ENCODE measurements at places on chromosomes 7 and 10.

DNA sequence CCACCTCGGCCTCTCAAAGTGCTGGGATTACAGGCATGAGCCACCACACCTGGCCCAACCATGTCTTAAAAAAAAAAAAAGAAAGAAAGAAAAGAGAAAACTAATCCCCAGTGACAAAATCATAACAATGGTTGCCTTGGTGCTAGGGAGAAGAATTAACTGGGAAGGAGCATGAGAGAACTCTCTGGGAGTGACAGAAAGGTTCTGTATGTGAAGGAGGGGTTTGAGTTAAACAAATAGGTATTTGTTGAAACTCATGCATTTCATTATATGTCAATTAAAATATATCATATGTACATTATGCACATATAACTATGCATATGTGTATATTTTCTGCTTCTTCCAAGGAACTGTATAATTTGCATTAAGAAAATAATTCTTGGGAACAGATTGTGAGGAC lies 33.3 kb downstream of the INA start:
- DNase-seq = no peak

DNA sequence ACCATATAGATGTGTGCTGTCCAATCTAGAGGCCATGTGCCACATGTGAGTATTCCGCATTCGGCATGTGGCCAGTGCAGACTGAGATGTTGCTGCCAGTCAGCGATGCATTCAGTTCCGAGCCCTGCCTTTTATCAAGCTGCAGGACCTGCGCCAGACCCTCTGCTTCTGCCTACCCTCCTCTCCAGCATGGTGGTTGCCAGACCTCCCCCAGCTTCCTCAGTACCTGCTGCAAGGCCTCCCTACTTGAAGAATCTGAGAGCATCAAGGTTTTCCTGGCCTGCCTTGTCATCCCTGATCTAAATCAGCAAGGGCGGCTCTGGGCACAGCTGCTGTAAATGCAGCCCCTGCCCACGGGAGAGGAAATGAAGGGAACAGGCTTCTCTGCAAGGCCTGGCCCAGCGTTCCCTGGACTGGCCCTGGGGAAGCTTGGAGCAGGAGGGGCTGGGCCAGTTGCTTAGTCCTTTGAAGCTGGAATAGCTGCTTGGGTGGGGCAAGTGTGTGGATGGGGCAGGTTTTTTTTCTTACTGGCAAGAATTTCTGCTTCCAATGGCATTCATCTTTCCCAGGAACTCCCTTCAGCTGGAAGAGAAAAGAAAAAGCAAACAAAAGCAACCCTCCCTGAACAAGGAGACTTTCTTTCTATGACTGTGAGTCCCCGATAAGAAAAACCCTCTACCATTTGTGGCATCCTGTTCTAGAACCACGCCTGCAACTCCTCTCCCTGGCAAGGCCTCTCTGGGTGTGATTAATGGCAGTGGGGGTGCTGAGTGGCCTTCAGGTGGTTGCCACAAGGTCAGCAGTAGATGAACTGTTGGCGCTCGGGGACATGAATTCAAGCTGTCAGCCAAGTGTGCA lies 93.0 kb downstream of the NHLRC2 start:
- DNase-seq = no peak

GRCh38 chr7:119640861-119641260 lies 632.1 kb upstream of the KCND2 start:
- DNase-seq = no peak

- no peak for DNase-seq
Measured at GRCh38 chr7:156127166-156128134, 315.2 kb upstream of the SHH start.

DNA sequence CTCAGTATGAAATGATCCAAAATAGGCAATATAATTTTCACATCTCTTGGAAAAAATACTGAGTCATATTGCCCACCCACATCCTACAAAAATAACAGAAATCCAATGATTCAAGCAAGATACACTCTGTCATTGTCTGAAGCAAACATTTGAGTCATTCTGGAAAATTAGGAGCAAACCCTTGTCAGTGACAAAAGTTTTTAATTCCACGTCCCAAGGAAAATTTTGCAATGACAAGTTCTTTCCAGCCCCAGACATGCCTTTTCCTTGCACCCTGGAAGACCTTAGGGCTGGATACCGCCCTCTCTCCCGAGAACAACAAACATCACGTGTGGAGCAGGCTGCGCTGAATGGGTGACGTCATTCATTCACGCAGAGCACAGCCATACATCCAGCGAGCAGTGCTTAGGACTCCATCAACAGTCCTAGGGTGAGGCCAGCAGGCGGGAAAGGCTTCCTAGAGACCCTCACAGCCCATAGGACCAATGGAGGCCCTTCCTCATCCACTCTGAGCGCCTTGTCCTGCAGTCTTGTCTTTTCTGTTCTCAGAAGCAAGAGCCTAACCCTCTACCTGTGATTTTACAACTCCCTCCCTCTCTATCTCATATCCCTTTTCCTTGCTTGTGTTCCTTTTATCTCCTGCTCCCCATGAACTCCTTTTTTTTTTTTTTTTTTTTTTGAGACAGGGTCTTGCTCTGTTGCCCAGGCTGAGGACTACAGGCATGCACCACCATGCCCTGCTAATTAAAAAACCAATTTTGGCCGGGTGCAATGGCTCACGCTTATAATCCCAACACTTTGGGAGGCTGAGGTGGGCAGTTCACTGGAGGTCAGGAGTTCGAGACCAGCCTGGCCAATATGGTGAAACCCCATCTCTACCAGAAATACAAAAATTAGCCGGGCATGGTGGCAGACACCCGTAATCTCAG lies 23.5 kb upstream of the KDM7A start:
- no peak for DNase-seq

- DNase-seq = no peak
Measured at GRCh38 chr7:42763137-42763551, 148.7 kb downstream of the C7orf25 start.

DNA sequence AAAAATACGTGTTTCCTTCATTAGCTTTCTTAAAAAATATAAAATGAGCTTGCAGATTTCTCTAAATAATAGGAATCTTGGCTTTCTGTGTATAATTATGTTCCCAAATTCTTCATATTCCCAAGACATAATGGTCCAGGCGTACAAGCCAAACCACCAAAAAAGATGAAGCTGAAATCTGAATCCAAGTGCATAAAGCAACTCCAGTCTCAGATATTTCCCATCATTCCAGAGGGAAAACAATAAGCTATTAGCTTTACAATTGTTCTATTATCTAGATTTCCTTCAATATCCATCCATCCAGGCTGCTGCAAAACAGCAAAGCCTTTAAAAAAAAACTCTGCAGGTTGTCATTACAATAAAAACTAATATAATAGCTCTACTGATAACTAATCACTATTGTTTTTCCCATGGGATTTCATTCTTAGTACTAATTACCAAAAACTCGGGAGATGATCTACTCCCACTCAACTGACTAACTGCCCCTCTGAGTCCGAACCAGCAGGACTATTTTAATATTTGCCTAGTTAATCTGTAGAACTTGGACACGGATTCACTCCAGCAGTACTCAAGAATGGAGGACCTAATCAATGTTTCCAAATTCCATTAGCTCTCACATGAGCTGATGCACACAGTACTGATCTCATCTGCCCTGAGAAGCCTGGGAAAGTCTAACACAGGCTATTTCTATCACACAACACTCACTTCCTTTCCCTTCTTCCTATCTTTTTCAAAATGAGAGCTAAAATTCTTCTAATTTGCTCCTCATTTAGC lies 108.9 kb upstream of the ASAH2 start:
- DNase-seq = no peak

GRCh38 chr10:3716093-3716492 lies 68.9 kb downstream of the KLF6 start:
- no peak for DNase-seq

- no peak for DNase-seq
Measured at GRCh38 chr7:18474944-18475343, 20.6 kb upstream of the HDAC9 start.

- no peak for DNase-seq
Measured at GRCh38 chr7:19112274-19113001, 5.0 kb downstream of the TWIST1 start.

DNA sequence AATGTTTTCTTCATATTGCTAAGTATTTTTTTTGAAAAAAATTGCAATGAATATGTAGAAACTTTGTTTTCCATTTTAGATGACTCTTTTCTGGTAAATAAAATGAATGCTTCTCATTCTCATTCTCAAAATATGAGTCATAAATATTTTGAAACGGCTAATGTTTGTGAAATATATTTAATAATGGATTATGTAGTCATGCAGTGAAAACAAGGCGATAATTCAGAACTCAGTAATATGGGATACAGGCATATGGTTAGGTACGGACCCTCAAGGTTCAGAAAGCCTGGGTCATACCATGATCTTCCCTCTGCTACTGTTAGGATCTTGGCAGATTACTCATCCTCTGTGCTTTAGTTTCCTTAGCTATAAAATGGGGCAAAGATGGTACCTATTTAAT lies 46.2 kb upstream of the SLC39A12 start:
- no peak for DNase-seq

- no peak for DNase-seq
Measured at GRCh38 chr7:159068893-159069448, 75.7 kb downstream of the VIPR2 start.

- DNase-seq = no peak
Measured at GRCh38 chr7:106258789-106259188, 26.0 kb downstream of the NAMPT start.

DNA sequence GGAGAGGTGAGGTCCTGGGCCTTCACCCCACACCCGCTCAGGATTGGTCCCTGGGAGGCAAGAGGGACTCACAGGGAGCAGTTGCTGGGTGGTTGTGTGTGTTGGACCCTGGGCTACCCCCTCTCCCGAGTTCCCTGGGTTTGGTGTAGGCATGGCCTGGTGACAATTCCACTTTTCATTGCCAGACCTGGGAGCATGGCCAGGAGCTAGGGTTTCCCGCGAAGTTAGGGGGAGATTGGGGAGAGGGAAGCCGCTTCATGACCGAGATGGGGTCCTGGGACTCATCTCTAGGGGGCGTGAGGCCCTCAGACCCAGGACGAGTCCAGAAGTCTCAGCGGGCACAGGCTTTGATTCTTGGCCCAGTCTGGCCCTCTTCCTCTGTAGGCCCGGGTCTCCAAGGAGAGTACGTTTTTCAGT lies 606 bp downstream of the PALD1 start:
- DNase-seq = no peak

- DNase-seq = no peak
Measured at GRCh38 chr7:11466517-11467105, 365.4 kb downstream of the THSD7A start.

- DNase-seq = no peak
Measured at GRCh38 chr10:31073996-31074721, 42.5 kb upstream of the ZNF438 start.

DNA sequence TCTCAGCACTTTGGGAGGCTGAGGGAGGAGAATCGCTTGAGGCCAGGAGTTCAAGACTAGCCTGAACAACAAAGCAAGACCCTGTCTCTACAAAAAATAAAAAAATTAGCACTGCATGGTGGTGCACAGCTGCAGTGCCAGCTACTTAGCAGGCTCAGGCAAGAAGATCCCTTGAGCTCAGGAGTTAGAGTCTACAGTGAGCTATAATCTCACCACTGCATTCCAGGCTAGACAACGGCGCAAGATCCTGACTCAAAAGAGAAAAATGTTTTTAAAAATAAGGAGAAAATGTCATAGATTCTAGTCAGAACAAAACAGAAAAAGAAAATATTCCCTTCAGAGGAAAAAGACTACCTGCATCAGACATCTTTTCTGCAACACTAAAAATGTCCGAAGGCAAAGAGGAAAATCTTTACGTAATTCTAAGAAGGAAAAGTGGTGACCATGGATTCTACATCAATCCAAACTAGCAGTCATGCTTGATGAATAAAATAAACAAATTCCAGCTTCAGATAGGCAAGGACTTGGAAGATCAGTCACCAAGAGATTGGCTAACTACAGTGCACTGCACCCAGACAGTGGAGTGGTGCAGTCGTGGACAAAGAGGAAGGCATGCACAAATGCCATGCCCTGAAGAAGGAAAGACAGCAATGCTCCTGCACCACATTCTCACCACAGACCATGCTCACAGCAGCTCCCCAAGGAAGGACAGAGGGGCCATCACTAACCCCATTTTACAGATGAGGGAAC lies 54.3 kb downstream of the ERCC6 start:
- no peak for DNase-seq

DNA sequence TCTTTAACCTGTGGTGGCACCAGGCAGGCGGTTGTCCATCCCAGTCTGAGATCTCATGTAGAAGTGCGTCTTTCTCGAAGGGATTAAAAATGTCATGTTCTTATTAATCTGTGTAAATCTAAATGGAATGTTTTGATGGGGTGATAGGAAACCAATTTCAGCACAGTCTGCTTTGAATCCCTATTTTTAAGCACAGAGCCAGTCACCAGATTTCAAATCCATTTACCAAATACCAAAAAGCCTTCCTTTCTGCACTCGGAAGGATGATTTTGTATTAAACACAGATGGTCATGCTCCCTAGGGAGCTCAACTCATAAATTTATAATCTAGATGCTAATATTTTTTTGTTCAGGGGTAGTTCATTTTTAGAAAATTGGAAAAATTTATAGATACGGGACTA lies 160.6 kb upstream of the AOAH start:
- DNase-seq = no peak

DNA sequence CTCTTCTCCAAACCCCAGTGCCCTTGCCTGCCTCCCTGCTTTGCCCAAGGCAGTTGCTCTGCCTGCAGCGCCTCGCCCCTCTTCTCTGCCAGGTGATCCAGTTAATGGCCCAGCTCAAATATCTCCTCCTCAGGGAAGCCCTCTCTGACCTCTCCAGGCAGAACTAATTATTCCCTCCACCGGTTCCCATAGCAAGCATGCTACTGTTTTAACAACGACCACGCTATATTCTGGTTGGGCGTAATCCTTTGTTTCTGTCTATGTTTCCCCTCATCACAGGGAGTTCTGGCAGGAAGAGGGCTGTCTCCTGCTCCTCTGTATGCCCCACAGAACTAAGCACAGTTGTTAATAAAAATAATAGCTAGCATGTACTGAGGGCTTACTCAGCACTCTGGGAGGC lies 36.8 kb upstream of the R3HCC1L start:
- DNase-seq = no peak

DNA sequence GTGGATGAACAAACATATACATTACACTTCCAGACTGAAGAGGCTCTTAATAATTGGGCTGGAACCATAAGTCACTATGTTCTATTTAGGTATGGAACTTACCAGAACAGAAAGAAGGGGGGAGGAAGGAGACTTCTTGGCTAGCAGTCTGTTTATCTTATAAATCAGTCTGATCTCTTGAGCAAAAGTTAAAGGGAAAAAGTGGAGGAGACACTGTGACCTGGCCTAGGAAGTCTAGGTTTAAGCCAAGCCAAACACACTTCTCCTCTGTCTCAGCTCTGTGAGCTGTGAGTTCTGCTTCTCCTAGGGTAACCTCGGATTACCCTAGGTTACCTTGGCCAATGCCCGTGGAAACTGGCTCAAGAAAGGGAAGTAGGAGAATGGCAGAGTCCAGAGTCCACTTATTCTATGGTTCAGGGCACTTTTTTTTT lies 95.2 kb downstream of the PFKFB3 start:
- no peak for DNase-seq

DNA sequence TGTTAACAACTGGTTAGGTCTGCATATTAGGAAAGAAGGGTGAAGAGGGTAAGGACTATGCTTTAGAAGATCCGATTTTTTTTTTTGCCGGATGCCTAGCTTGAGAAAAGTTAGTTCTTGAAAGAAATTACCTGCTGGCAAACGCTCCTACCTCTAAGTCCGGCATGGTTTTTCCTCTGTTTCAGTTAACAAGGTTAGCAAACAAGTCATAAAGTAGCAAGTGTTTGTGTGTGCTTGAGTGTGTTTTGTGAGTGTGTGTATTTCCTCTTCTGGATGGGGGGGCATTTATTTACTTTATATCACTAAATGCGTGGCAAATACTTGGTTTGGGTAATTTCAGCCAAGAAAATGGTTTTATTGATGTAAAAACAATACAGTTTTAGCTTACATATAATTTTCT lies 195.6 kb downstream of the SUGCT start:
- no peak for DNase-seq

Measured in testis (tissue), 5 donors.